Aorta (tissue), 5 donors: ENCODE measurements at places on chromosomes 2 and 18. TPM values are rescaled to one million over a fixed set of nuclear protein-coding genes. Genes with fewer than 3 reads are reported as not detected.

PAX8 gene
- total RNA-seq, result 0.45 TPM

CYTIP gene
- 10.0 TPM for total RNA-seq

- H3K27ac ChIP-seq, result no peak overlapping the region
- no peak for DNase-seq
- no peaks in the 10 kb centered on the region for H3K36me3 ChIP-seq
- no peaks in the 10 kb centered on the region for H3K4me1 ChIP-seq
- H3K4me3 ChIP-seq, result no peak overlapping the region
- no peaks in the 10 kb centered on the region for H3K27me3 ChIP-seq
Measured at GRCh38 chr2:106614511-106615291, 127.5 kb downstream of the CD8B2 start.

DNA sequence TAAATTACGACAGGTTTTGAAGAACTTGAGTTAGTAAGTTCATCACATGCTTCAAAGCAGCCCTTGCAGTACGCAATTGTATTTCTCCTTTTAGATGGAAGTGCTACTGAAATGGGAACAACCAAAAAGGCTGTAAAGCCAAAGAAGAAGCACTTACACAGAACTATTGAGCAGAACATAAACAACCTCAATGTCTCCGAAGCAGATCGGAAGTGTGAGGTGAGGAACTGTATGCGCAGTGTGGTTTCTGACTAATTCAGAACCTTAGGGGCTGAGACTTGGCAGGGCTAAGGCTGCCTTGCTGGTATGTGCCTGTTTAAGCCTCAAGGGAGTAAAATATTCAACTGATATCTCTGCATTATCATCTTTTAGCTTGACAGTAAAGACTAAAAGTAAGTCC lies 8.4 kb downstream of the NCAPH start:
- no peak for DNase-seq
- no peak overlapping the region for H3K27ac ChIP-seq
- no peaks in the 10 kb centered on the region for H3K36me3 ChIP-seq
- no peak overlapping the region for H3K4me3 ChIP-seq
- no peaks in the 10 kb centered on the region for H3K4me1 ChIP-seq

GRCh38 chr2:66275984-66276383 lies 158.9 kb upstream of the MEIS1 start:
- H3K36me3 ChIP-seq, result no peaks in the 10 kb centered on the region
- H3K4me1 ChIP-seq, result no peaks in the 10 kb centered on the region
- no peak overlapping the region for H3K27ac ChIP-seq
- no peaks in the 10 kb centered on the region for H3K27me3 ChIP-seq
- no peak overlapping the region for H3K4me3 ChIP-seq

- H3K27ac ChIP-seq, result no peak overlapping the region
- DNase-seq, result no peak
- no peaks in the 10 kb centered on the region for H3K36me3 ChIP-seq
- H3K27me3 ChIP-seq, result no peaks in the 10 kb centered on the region
- no peak overlapping the region for H3K4me3 ChIP-seq
Measured at GRCh38 chr2:158716121-158716791, 78.9 kb upstream of the DAPL1 start.

GRCh38 chr2:174984561-174984960 lies 20.6 kb downstream of the CHN1 start:
- no peak for DNase-seq
- H3K4me1 ChIP-seq, result no peaks in the 10 kb centered on the region
- H3K27me3 ChIP-seq, result no peaks in the 10 kb centered on the region
- no peak overlapping the region for H3K27ac ChIP-seq
- H3K4me3 ChIP-seq, result no peak overlapping the region
